ENCODE measurements at places on chromosomes 6 and 20. TPM values are rescaled to one million over a fixed set of nuclear protein-coding genes. Genes with fewer than 3 reads are reported as not detected.
A peak's percentile ranks its signal among the peaks of the same experiment; 100 is the strongest.

CLPSL2 gene
- not detected for total RNA-seq

CNBD2 gene
- total RNA-seq = 1.9 TPM

ATP6V1G2 gene
- total RNA-seq = 3.3 TPM

ZNF292 gene
- 138 TPM for total RNA-seq

ENPP1 gene
- total RNA-seq = 45.3 TPM

RAMACL gene
- 6.0 TPM for total RNA-seq

CAP2 gene
- total RNA-seq = 19.0 TPM

TPD52L1 gene
- total RNA-seq = 23.6 TPM

RAB23 gene
- total RNA-seq = 193 TPM

RAET1L gene
- not detected for total RNA-seq

LAMP5 gene
- total RNA-seq = 3.5 TPM

PACSIN1 gene
- total RNA-seq = 0.32 TPM

VARS1 gene
- total RNA-seq = 16.7 TPM

DACT2 gene
- total RNA-seq = 4.0 TPM

DNA sequence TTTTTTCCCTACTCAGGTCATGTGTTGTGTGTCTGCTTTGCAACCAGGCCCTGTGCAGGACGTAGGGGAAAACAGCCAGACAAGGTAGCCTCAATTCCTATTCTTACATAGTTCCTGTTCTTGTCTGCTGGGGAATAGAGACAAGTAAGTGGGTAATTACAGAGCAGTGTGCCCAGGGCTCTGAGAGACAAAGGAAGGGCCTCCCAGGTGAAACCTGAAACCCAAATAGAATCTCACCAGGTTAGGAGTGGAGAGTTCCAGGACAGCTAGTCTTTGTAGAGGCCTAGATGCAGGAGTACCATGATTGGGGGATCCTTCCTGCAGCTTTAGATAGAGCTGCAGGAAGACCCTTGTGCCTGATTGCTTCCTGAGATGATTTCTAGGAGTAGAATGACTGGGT lies 48.4 kb downstream of the DHX35 start:
- DNase-seq = no peak

- DNase-seq = peak; percentile 25
These were observed 80.3 kb downstream of the TBC1D7 start for GRCh38 chr6:13248053-13248452.

DNA sequence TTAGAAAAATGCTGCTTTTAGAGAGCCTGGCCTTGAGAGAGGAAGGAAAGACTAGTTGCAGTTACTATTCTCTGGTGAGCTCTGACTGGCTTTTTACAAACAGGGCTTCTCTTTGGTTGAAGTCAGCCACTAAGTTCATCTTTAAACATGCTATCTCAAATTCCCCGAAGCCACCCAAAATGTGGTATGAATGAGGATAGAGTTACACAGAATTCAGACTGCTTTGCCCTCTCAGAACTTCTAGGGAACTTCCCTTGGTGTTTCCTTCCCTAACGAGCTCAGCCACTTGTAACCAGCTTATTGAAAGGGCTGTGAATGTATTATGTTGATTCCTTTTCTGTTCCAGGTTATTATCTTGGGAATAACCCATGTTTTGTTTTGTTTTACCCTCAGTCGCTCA lies 73.5 kb downstream of the EFHC1 start:
- no peak for DNase-seq

- DNase-seq = no peak
These were observed 105.6 kb downstream of the ZDHHC14 start for GRCh38 chr6:157486572-157486971.

- no peak for DNase-seq
These were observed 85.7 kb upstream of the FOXC1 start for GRCh38 chr6:1524040-1524480.

DNA sequence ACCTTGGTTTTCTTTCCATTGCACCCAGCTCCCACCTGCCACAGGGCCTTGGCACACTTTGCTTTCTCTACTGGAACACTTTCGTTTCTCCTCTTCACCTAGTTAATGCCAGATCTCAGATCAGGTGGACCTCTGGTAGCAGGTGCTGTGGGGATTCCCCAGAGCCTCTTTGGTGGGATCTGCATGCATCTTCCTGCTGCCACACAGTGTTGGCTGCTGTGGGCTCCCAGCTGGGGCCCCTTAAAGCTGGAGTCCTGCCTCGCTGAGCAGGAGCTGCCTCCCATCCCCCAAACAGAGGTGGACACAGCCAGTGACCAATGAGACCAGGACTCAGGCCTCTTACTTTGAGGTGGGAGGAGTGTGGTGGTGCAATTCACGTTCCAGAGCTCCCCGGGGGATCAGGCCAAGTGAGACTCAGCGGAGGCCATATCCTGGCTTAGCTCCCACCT lies 28.4 kb downstream of the CEBPB start:
- no peak for DNase-seq

DNA sequence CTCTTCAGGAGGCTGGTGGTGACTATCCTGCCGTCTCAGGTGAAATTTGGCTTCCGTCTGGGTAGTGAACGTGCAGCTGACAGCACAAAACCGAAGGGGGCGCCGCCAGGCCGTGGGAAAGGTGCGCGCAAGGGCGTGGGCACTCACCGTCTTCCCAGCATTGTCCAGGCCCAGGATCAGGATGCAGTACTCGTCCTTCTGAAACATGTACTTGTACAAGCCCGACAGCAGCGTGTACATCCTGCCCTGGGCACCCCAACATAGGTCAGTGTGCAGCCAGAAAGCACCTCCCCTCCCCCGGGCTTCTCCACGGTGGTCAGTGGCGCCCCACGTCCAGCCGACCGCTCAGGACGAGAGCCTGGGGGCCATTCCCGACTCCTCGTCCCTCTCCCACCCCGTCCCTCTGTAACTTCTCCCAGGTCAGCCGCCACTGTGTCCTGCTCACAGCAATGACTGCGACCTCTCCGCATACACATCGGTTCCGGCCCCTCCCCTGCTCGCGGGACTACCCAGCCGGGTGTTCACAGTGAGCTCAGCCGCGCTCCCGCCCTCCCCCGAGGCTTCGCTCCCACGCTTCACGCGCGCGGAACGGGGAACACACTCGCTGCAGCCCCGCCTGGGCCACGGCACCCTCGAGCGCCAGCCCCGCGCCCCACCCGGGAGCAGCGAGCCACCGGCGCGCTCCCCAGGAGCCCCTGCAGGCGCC lies 771 bp downstream of the ARFRP1 start:
- DNase-seq = no peak

GRCh38 chr20:63295422-63295821 lies 2.4 kb downstream of the COL20A1 start:
- DNase-seq = no peak

DNA sequence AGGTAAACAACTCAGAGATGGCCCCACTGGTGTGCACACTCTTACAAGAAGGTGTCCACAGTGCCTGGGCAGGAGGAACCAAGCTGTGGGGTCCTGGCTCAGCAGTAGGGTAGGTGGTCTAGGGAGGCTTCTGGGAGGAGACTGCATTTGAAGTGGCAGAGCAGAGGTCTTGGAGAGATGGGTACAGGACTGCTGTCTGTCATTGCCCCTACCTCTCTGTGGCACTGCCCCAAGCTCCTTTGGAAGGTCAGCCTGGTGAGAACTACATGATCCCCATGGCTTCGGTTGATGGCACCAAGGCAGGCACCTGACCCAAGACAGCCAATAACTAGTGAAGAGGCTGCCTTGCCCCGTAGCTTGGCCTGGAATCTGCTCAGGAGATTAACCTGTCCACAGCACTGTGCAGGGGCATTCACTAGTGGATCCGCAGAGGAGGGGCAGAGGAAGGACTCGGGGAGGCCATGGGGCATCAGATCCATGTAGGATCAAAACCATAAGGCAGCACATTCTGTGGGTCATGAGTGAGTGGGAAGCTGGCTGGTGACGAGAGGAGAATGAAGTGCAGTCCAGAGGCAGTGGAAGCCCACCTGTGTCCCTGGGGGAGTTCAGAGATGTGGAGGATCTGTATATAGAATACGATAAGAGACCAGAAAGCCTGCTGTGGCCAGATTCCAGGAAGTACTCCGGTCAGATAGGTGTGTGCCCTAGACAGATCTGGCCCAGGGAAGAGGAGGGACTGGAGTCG lies 162.0 kb downstream of the GRM4 start:
- DNase-seq = no peak

- DNase-seq = no peak
These were observed 176.1 kb downstream of the TRIM27 start for GRCh38 chr6:28747631-28748157.

DNA sequence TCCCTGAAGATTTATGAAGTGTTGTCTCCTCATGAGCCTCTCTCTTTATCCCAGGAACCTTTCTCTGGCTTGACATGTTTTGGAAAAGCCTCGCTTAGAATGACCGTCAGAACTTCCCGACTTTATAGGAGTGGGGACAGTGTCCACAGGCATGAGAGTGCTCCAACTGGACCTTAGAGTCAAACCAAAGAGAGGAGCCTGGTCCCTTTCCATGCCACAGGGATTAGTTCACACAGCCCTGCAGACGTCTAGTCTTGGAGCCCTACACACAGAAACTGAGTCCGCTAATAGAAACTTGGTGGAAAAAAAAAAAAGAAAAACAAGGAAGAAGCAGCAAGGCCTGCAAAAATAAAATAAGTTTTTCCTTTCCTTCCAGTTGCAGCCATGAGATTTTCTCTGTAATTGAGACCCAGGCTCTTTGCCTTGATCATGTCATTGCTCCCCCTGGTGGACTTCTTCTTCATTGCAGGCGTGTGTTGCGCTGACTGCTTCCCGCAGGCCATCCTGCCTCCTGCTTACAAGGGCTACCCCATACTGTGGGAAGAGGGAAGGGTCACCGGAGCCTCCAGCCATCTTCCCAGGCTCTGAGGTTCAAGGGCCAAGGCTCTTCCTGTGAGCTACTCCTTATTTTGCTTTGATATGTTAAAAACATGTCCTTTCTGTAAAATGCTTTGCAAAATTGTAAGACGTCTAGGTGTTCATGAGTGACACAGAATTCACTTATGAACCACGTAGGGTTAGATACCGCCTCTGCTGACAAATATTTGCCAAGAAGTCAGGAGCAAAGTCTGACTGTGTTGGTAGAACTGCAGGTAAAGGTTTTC lies 201.0 kb downstream of the UST start:
- peak; percentile 74 for DNase-seq

GRCh38 chr6:157761331-157761921 lies 61.6 kb upstream of the SNX9 start:
- DNase-seq = no peak

- DNase-seq = no peak
These were observed 194.6 kb downstream of the OTOR start for GRCh38 chr20:16942756-16943155.

GRCh38 chr20:32858189-32858588 lies 534 bp upstream of the EFCAB8 start:
- DNase-seq = no peak

GRCh38 chr6:46651006-46651405 lies 1.6 kb downstream of the CYP39A1 start:
- no peak for DNase-seq

DNA sequence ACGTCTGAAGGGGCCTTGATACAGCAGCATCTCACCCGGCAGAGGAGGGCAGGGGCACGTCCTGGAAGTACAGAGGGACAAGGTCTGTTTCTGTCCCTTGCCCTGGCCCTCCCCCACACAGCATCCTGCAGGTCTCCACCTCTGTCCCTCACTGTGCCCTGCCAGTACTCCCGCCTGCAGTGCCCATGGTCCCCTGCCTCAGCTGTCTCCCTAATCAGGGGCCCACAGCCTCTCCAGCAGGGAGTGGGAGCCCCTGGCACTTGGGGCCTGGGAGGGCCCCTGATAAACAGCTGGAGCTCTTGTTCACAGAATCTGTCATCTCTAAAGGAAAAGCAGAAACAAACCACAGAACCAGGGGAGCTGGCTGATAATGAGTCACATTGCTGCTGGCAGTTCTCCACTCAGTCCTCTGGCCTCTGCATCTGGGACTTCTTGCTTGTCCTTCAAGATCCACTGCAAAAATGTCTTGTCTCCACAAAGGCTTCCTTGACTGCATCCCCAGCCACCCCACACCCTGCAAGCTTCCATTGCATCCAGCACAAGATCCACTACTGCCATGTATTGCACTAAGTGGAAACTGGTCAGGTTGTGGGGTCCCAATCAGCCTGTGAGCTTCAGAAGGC lies 33.2 kb upstream of the TAF8 start:
- no peak for DNase-seq

DNA sequence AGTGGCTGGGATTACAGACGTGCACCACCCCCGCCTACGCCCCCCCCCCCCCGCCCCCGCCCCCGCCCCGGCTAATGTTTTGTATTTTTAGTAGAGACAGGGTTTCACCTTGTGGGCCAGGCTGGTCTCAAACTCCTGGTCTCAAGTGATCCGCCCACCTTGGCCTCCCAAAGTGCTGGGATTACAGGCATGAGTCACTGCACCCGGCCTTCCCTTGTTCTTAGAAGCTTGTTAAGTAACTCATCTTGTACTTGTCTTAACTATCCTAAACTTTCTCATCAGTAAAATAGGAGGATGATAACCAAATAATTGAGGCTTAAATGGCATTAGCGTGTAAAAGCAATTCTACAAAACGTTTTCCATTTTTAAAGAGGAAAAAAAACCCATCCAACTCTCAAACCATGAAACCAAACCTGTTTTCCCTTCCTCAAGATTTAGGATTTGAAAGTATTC lies 4.2 kb downstream of the CDYL start:
- DNase-seq = no peak

GRCh38 chr20:58482416-58482815 lies 32.8 kb downstream of the APCDD1L start:
- no peak for DNase-seq

- DNase-seq = no peak
These were observed 88.6 kb downstream of the MCHR2 start for GRCh38 chr6:99905209-99906106.

GRCh38 chr20:49245921-49246740 lies 26.9 kb downstream of the DDX27 start:
- peak; percentile 7 for DNase-seq

DNA sequence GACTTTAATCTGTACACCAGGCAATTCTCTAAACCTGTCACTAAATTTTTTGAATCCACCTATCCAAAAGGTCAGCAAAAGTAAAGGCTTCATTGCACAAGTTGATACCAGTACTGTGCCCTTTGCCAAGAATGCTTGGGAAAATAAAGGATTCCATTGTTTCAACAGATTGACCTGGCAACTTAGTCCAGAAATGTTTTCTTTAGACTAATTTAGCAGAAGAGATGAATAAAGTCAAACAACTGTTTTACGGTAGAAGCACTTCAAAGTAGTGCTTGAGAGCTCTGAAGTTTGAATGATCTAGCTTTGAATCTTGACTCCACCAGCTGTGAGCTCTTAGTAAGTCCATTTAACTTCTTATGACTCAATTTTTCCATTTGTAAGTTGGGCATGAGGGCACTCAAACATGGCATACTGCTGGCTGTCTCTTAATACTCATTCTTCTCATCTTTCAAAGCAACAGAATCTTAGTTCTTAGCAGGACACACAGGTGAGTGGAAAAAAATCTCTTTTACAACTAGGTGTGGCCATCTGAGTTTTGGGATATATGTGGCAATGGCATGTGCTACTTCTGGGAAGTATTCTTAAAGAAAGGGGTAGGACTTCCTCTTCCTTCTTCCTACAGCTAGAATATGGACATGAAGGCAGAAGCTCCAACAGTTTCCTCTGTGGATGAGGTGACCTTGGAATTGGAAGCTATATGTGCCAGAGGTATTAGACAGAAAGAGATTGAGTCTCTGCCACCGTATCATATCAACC lies 55.9 kb upstream of the LOC128125822 start:
- no peak for DNase-seq

- no peak for DNase-seq
These were observed 78.3 kb downstream of the TBX18 start for GRCh38 chr6:84685983-84686584.

- no peak for DNase-seq
These were observed 264.7 kb downstream of the TMEM242 start for GRCh38 chr6:157058574-157058973.
